ENCODE measurements at places on chromosomes 4 and X. TPM values are rescaled to one million over a fixed set of nuclear protein-coding genes. Genes with fewer than 3 reads are reported as not detected.

Gene SLC9B2
- total RNA-seq = 61.2 TPM

Gene PRRG3
- 5.4 TPM for total RNA-seq

Gene AKAP14
- total RNA-seq = not detected

Gene PRSS12
- total RNA-seq = 496 TPM

Gene PHOX2B
- total RNA-seq = not detected

Gene PAGE1
- not detected for total RNA-seq

Gene GCNA
- 3.1 TPM for total RNA-seq

Gene GPRIN3
- total RNA-seq = 8.3 TPM

Gene POU3F4
- total RNA-seq = 8.0 TPM

Gene MAGEC3
- total RNA-seq = 0.68 TPM

Gene SLC2A9
- 0.71 TPM for total RNA-seq

Gene TMPRSS11B
- not detected for total RNA-seq

DNA sequence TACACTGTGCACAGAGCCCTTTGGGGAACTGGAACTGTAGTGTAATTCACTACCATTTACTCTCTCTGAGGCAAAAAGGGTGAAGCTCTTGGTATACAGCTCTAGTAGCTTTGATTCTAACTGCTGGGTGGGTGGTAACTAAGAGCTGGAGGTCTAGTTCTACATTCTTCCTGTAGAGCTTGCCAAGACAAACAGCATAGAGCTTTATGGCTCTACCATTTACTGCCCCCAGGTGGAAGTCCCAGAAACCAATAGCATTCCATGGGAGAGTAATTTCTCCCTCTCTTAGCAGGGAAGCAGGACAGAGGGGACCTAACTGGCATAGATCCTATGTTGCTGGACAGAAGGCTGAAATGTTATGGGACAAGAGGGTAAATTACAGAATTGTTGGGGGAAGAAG, 26.7 kb downstream of the HDAC8 start:
- no peak for ATAC-seq

- no peak for ATAC-seq
Measured at GRCh38 chr4:151260526-151260925, 16.4 kb upstream of the PRSS48 start.

- no peak for ATAC-seq
Measured at GRCh38 chr4:40479378-40479777, 144.2 kb downstream of the CHRNA9 start.

DNA sequence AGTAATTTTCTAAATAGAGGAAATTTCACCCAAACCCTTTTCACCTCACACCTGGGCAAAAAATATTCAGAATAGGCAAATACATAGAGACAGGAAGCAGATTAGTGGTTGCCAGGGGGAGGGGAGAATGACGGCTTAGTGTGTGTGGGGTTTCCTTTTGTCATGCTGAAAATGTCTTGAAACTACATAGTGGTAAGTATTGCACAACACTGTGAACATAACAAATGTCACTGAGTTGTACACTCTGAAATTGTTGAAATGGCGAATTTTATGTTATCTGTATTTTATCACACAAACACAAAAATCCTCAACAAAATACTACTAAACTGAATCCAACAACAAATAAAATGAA, 60.7 kb upstream of the PLAC1 start:
- ATAC-seq = no peak

DNA sequence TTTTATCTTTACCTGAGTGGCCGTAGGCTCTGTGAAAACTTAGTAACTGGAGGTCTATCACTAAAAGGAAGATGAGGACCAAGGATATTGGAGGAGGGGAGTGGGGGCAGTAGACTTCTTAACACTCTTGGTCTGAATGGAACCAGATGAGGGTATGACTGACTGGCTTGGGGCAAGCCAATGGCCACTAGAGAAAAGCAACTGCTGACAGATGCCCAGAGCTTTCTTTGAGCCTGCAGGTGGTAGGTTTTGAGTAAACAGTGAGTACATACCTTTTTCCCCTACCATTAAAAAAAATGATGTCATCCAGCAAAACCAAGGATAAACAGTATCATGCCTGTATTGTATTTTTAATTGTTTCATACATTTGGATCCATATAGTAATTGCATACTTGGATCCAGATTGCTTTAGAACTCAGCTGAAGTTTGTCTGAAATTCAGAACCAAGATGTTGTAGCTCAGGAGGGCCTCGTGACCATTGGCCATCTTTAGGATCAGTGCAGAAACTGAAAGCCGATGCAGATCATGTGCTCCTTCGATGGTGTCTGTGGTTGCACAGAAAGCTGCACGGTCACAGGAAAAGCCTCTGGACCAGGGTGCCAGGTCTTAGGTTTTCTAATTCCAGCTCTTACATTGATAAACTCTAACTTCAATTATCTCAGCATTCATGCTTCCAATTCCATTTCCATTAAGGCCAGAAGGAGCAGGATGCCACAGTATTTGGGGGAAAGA, 131.0 kb downstream of the PDGFRA start:
- ATAC-seq = no peak

GRCh38 chr4:128835498-128836222, 26.2 kb downstream of the JADE1 start:
- no peak for ATAC-seq

DNA sequence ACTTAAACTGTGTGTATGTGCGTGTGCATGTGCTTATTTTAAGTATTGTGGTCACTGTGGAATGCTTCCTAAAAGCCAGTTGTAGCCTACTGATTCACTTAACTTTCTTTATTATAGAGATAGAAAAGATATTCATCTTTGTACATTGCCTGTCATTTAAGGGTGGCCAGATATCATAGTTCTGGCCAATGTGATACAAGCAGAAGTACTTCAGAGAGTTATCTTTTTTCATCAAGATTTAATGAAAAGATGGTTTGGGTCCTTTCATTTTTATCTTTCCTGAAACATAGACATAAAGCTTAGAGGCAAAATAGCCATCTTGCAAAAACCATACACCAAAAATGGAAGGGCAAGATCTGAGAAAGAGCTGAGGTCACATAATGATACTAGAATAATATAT, 744.7 kb upstream of the ADGRL3 start:
- ATAC-seq = no peak

DNA sequence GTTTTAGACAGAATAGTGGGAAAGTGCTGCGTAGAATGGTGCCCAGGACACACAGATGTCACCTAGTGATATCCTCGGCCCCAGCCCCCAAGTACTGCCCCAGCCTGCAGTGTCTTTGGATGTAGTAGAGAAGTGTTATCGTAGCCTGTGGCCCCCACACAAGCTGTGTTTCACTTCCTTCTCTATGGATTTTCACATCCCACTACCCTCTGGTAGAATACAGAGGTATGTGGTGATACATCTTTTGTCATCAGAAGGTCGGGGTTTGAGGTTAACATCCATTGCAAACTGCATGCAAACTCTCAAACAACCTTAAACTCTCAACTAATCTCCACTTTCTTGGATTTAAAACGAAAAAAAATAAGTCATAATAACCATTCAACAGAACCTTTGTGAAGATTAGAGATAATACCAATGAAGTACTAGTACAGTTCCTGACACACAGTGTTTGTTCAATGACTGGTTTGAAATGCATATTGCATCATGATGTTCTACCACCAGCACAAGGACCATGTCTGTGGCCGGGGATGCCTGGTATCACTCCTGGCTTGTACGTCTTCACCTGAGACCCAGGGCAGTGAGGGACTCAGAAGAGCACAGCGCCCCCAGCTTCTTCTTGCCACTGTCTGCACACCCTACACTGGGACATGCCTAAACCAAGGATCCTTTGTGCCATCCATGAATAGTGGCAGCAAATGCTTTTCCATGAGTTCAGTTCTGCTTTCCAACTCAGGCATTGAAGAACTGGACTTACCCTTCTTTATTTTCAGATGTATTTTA, 267.3 kb downstream of the DCTD start:
- ATAC-seq = no peak

DNA sequence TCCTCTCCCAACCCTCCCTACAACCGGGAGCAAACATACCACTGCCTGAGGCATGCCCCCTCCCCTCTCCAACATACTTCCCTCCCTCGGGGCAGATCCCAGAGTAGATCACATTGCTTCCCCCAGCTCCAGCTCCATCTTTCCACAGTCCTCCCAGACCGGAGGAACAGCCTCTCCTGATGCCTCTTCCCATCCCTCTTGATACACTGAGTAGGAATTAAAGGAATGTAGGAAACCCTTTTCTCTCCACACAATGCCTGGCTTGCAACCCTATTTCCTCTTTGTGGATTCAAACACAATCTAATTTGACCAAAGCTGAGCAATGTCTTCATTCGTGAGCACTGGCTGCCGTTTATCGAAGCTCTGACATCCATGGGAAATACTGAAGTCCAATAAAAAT, 339.8 kb downstream of the BCOR start:
- ATAC-seq = no peak

- ATAC-seq = no peak
Measured at GRCh38 chr4:186633844-186634243, 78.5 kb upstream of the MTNR1A start.

DNA sequence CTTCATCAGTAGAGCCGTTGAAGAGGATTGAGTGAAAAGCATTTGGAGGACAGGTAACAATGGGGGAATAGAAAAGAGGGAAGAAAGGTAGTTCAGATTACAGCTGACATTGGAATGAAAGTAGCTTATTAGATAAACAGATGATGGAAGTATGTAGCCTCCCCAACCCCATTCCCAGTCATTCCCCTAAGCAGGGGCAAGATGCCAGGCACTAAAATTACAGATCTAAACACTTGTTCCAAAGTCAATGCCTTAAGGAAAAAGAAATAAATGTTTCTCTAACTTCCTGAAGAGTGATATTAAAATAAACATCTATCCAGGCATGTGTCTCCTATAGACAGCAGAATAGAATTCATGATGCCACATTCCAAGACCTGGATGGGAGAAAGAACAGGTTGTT, 350.8 kb downstream of the PDGFC start:
- no peak for ATAC-seq

- ATAC-seq = no peak
Measured at GRCh38 chr4:138298866-138299265, 56.7 kb upstream of the SLC7A11 start.

DNA sequence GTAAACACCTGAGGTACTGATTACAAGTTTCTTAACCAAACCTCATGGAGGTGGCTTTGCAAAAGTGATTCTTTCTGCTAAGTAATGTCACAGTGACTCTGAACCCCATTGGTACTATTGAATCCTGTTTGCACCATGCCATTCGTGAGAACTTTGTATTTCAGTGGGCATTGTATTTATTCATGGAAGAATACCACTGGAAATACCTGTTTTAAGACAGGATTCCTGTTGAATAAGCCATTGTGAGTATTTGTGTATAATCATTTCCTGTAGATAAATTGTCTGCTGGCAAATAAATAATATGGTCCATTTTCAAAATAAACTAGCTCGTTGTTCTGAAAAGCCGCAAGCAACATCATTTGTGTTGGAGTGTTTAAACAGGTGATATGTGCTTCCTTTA, 136.4 kb upstream of the GUCY1A1 start:
- ATAC-seq = no peak

GRCh38 chr4:119781044-119781443, 152.4 kb upstream of the PDE5A start:
- no peak for ATAC-seq

GRCh38 chr4:7865533-7865932, 74.1 kb downstream of the AFAP1 start:
- ATAC-seq = no peak

- no peak for ATAC-seq
Measured at GRCh38 chr4:73086095-73086868, 16.8 kb upstream of the COX18 start.

GRCh38 chrX:111759686-111760085, 78.7 kb downstream of the ALG13 start:
- no peak for ATAC-seq

GRCh38 chrX:112048707-112049106, 33.9 kb downstream of the TRPC5 start:
- no peak for ATAC-seq

GRCh38 chr4:129641179-129641578, 545.2 kb downstream of the C4orf33 start:
- peak; percentile 44 for ATAC-seq

DNA sequence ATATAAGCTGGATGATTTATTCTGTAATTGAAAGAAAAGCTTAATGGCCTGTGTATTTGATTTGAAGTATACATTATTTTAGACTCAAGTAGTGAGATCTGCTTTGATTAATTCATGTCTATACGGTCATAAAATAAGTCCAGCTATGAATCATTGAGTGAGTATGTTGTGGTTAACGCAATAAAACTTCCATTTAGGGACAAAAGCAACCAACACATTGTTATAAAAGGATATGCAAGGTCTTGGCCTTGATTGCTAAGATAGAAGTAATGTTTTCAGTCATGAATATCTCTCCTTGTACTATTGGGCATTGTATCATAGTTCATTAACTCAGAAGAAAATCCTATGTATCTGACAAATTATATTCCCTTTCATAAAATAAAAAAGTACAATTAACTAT, 162.1 kb downstream of the EPHA5 start:
- ATAC-seq = peak; percentile 81

DNA sequence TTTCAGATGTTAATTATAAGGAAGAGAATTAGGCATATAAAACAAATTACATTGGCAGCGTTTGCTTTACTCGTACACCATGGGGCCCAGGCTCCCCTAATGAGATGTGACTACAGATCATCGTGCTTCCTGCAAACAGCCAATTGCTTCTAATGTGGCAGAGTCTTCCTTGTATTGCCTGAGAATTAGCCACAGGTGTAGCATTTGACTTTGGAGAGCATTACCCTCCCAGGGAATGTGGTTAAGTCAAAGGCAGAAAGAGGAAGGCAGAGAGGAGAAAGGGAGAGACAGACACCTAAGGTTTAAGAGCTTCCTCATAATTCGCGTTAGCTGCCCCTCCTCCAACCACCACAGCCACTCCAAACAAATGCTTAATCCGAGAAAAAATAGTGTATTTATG, 97.0 kb downstream of the MID1IP1 start:
- no peak for ATAC-seq

GRCh38 chr4:162366146-162366545, 202.3 kb upstream of the FSTL5 start:
- no peak for ATAC-seq

DNA sequence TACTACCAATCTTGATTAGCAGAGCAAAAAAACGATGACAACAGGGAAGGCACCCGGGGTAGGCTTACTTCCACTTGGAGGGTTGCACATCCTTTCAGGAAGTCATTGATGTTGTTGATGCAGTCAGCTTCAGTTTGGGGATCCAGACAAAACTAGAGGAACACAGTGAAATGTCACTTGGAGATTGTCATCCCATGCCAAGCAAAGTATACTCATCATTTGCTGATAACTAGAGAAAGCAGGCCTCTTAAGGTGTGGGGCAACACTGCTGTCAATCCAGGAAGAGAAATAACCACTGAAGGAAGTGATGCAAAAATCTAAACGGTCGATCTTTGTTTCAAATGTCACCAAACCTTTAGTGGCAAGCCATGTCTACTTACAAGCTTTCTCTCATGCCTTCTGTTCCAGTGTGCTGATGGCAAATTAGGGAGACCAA, 1.4 kb downstream of the ARHGEF6 start:
- ATAC-seq = no peak

- no peak for ATAC-seq
Measured at GRCh38 chrX:79081895-79082512, 62.5 kb upstream of the GPR174 start.
